ENCODE measurements at places on chromosomes 5 and 9. TPM values are rescaled to one million over a fixed set of nuclear protein-coding genes. Genes with fewer than 3 reads are reported as not detected.

DNA sequence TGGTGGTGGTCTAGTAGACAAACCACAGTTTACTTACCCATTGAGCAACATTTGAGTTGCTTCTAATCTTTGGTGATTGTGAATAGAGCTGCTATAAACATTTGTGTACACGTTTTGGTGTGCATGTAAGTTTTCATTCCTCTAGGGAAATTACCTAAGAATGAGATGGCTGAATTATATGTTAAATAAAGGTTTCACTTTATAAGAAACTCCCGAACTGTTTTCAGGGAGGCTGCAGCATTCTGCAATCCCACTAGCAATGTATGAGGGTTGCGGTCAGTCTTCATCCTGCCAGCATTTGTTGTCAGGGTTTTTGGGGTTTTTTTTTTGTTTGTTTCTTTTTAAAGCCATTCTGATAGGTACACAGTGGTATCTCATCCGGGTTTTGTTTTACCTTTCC lies 45.7 kb upstream of the PPARGC1B start:
- H3K4me3 ChIP-seq, result no peak overlapping the region
- H3K27ac ChIP-seq, result peak overlapping the region; percentile 63
- peaks cover 61% of the 10 kb centered on the region for H3K27me3 ChIP-seq

DNA sequence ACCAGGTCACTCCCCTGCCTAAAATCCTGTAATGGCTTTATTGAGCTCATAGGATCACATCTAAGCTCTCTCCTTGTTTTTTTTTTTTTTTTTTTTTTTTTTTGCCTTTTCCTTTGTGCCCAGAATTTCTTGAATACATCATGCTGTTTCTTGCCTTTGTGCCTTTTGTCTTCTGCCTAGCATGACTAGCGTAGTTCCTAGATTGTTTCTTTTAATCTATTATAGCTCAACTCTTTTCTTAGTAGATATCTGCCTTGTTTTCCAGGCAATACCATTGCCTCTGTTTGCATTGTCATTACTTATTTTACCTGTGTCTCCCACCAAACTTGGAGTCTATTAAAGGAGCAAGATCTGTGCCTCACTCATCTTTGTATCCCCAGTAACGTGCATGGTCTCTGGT lies 106.1 kb upstream of the C9orf72 start:
- no peaks in the 10 kb centered on the region for H3K36me3 ChIP-seq
- peaks cover 7% of the 10 kb centered on the region for H3K4me1 ChIP-seq
- no peak overlapping the region for H3K4me3 ChIP-seq
- no peak overlapping the region for H3K27ac ChIP-seq
- DNase-seq, result no peak

DNA sequence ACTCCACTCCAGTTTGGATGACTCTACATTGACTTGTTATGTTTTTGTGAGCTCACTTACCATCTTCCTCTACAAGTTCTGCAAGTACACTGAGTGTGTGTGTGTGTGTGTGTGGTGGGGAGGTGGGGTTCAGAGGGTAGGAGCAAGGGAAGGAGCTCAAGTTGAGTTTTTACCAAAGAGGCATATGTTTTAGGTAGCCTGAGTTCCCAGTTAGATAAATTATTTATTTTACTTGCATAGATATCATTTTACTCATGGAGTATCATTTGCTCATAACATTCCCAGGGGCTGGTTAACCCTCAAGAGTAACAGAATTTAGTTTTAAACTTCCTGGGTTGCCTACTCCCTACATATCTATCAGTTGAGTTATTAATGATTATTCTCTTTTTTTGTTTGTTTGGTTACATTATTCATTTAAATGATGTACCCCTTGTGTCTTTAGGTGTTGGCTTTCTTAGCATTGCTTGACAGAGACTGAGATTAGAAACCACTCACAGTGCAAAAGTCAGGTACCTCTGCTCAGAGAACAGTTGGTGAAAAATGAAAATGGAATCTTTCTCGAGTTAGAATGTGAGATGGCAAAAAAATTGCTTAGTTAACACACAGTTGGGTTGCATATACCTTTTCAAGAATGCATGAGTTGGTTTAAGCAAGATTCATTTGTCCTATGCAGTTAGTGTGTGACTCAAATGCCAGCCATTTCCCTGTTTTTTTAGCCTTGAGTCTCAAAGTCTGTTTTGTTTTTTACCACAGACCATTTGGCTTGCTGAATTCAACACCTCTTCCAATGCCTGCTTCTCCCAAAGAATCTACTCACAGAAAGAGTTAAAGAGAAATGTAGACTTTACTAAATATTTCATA lies 29.2 kb downstream of the TNFSF8 start:
- H3K36me3 ChIP-seq, result no peaks in the 10 kb centered on the region
- H3K4me3 ChIP-seq, result no peak overlapping the region
- no peak overlapping the region for H3K27ac ChIP-seq
- no peaks in the 10 kb centered on the region for H3K27me3 ChIP-seq
- DNase-seq, result no peak

DNA sequence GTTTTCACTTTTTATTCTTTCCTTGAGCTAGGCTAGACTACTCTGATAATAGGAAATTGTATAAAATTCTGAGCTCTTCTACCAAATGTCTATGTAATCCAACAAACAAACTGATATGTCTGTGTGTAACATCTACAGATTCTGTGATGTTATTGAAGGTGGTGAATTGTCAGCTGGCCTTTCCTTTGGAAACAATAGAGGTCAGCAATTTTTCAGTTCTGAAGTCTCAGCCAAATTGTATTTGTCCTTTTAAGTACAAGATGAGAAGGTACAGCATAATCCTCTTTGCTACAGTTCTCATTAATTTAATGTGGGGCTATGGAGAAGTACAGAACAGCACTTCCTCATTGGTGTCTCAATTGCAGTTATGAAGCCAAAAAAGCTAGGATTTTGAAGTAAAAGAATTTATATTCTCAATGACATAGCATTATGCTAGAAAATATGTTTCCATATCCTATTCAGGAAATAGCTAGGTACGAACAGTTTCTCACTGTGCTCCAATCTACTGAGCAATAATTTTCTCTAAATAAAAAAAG lies 198.0 kb downstream of the HINT1 start:
- H3K36me3 ChIP-seq, result peaks cover 1% of the 10 kb centered on the region
- no peak overlapping the region for H3K4me3 ChIP-seq

GLDC gene
- total RNA-seq, result 11.3 TPM

DNA sequence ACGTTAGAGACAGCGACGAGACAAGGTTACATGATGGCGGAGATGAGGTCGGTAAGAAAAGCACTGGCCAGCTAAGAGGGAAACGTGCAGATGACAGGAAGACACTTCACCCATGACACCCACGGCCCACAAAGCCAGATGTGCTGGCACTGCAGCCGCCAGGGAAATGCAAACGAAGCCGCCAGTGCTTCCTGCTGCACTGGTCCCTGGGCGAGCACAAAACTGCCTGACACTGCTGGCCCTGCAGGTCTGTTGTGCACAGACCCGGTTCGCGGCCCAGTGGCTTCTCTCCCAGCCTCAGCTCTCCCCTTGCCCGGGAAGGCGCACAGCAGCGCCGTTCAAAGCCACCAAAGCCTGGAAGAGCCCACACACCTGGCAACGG lies 20.3 kb downstream of the QSOX2 start:
- H3K4me3 ChIP-seq, result no peak overlapping the region
- H3K27me3 ChIP-seq, result no peaks in the 10 kb centered on the region
- H3K36me3 ChIP-seq, result peaks cover 13% of the 10 kb centered on the region
- H3K4me1 ChIP-seq, result no peaks in the 10 kb centered on the region

GRCh38 chr5:156330141-156330870 lies 3.3 kb downstream of the SGCD start:
- H3K36me3 ChIP-seq, result no peaks in the 10 kb centered on the region
- no peak for DNase-seq
- H3K4me1 ChIP-seq, result peaks cover 9% of the 10 kb centered on the region

HDHD3 gene
- 83.9 TPM for total RNA-seq

- DNase-seq, result peak; percentile 41
- peak overlapping the region; percentile 96 for H3K27ac ChIP-seq
- H3K4me1 ChIP-seq, result peaks cover 57% of the 10 kb centered on the region
- peak overlapping the region; percentile 32 for H3K4me3 ChIP-seq
- no peaks in the 10 kb centered on the region for H3K36me3 ChIP-seq
Measured at GRCh38 chr5:168328814-168329213, 37.4 kb downstream of the WWC1 start.

- H3K4me3 ChIP-seq, result no peak overlapping the region
- H3K36me3 ChIP-seq, result no peaks in the 10 kb centered on the region
- H3K27ac ChIP-seq, result peak overlapping the region; percentile 5
- H3K27me3 ChIP-seq, result peaks cover 28% of the 10 kb centered on the region
- DNase-seq, result no peak
Measured at GRCh38 chr5:150078802-150079689, 7.3 kb downstream of the CSF1R start.

AP3S1 gene
- total RNA-seq, result 65.3 TPM

- H3K27me3 ChIP-seq, result no peaks in the 10 kb centered on the region
- H3K36me3 ChIP-seq, result peaks cover 3% of the 10 kb centered on the region
- H3K27ac ChIP-seq, result no peak overlapping the region
- no peak for DNase-seq
- no peak overlapping the region for H3K4me3 ChIP-seq
- peaks cover 32% of the 10 kb centered on the region for H3K4me1 ChIP-seq
Measured at GRCh38 chr5:34865091-34865490, 26.1 kb downstream of the TTC23L start.

GRCh38 chr5:6457592-6457991 lies 8.9 kb downstream of the UBE2QL1 start:
- H3K27ac ChIP-seq, result no peak overlapping the region
- H3K4me3 ChIP-seq, result no peak overlapping the region
- peaks cover 54% of the 10 kb centered on the region for H3K27me3 ChIP-seq
- no peaks in the 10 kb centered on the region for H3K4me1 ChIP-seq
- DNase-seq, result no peak
- no peaks in the 10 kb centered on the region for H3K36me3 ChIP-seq

PCSK5 gene
- total RNA-seq, result 7.3 TPM

DNA sequence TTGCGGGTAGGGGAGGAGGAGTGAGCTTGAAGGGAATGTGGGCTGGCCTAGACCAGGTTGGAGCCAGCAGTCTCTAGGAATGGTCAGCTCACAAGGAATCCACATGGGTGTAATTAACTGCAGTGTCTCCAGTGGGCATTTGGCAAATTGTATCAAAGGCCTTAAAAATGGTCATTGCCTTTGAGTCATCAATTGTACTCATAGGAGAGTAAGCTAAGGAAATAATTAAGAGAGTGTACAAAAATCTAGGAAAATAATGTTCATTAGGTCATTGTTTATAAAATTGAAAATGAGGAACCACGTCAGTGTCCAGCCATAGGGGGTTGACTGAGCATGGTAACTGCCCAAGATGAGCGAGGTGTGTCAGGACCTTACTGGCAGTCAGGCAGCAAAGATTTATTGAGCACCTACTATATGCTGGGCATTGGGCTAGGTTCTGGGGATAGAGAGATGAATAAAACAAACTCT lies 29.8 kb upstream of the RPL26L1 start:
- H3K4me1 ChIP-seq, result no peaks in the 10 kb centered on the region
- no peaks in the 10 kb centered on the region for H3K27me3 ChIP-seq
- no peak overlapping the region for H3K4me3 ChIP-seq
- no peak overlapping the region for H3K27ac ChIP-seq

GRCh38 chr5:27124590-27124989 lies 86.2 kb upstream of the CDH9 start:
- H3K4me1 ChIP-seq, result no peaks in the 10 kb centered on the region
- H3K4me3 ChIP-seq, result no peak overlapping the region
- H3K27ac ChIP-seq, result no peak overlapping the region

PCDHGA11 gene
- 3.3 TPM for total RNA-seq

DNA sequence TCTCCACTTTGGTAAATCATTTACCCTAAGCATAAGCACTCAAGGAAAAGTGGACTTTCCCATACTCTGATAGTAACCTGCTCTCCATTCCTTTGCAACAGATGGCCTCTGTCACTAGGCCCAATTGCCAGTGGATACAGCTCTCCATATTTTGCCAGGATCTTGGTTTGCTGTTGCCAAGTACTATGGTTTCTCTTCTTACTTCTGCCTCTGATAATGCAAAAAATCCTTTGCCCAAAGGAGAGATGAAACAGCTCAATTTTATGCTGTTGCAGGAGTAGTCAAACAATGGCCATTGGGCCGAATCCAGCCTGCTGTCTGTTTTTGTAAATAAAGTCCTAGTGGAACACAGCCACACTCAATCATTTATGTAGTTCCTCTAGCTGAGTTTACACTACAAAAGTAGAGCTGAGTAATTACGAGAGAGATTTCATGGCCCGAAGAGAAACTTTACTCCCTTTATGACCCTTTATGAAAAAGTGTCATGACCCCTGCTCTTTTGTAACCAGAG lies 92.5 kb downstream of the HTR4 start:
- H3K4me1 ChIP-seq, result peaks cover 24% of the 10 kb centered on the region
- H3K36me3 ChIP-seq, result no peaks in the 10 kb centered on the region
- peak overlapping the region; percentile 45 for H3K27ac ChIP-seq
- H3K27me3 ChIP-seq, result no peaks in the 10 kb centered on the region
- DNase-seq, result no peak
- H3K4me3 ChIP-seq, result no peak overlapping the region

NTNG2 gene
- 2.4 TPM for total RNA-seq

DNA sequence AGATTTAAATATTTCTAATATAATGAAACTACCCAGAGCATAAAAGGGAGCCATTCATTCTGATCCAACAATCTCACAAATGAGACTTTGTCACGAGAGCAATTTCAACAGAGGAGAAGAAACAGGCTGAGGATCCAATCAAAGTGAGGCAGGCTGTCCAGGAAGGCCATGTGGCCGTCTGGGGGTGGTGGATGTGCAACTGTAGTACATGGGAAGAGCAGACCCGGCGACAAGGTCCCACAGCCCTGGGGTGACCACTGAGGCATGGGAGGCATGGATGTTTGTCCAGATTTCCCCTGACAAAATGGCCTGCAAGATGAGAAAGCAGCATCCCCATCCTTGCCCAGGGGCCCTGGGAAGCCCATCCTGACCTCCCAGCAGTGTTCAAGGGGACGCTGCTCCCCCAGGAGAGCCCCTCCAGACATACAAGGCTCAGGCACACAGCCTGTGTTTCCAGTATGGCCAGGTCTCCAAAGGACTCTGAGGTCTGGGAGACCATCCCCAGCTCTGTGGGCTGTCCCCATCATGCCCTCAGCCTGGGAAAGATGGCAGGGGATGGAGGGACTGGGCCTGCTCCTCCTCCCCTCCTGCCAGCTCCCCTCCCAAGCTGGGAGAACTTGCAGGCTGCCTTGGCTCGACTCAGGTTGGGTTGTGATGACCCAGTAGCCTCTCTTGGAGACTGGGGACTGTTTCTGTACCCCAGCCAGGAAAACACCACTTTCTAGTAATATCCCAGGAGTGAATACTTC lies 27.5 kb upstream of the FCN2 start:
- no peaks in the 10 kb centered on the region for H3K4me1 ChIP-seq
- no peak for DNase-seq
- no peak overlapping the region for H3K27ac ChIP-seq
- no peak overlapping the region for H3K4me3 ChIP-seq
- peaks cover 20% of the 10 kb centered on the region for H3K27me3 ChIP-seq

RICTOR gene
- total RNA-seq, result 42.2 TPM

DNA sequence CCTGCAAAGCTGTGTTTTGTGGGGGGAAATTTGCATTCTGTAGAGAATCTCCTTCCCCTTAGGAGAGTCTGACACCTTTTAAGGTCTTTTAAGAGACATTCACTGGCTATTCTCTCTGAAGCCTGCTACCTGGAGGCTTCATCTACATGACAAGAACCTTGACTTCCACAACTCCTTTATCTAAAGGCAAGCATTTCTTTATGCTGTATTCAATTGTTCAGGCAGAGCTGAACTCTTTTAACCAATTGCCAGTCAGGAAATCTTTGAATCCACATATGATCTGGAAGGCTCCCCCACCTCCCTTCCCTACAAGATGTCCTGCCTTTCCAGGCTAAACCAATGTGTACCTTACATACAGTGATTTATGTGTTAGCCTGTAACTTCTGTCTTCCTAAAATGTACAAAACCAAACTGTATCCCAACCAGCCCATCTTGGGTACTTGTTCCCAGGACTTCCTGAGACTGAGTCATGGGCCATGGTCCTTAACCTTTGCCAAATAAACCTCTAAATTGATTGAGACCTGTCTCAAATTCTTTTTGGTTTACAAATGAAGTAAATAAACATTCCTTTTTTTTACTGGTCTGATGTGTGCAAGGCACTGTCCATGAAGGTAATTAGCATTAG lies 9.9 kb downstream of the C9orf85 start:
- H3K36me3 ChIP-seq, result peaks cover 17% of the 10 kb centered on the region
- no peak for DNase-seq
- H3K4me3 ChIP-seq, result no peak overlapping the region
- no peaks in the 10 kb centered on the region for H3K27me3 ChIP-seq

Data from progenitor cell of endocrine pancreas (in vitro differentiated cells).